ENCODE measurements at places on chromosomes 7 and 10.

DNA sequence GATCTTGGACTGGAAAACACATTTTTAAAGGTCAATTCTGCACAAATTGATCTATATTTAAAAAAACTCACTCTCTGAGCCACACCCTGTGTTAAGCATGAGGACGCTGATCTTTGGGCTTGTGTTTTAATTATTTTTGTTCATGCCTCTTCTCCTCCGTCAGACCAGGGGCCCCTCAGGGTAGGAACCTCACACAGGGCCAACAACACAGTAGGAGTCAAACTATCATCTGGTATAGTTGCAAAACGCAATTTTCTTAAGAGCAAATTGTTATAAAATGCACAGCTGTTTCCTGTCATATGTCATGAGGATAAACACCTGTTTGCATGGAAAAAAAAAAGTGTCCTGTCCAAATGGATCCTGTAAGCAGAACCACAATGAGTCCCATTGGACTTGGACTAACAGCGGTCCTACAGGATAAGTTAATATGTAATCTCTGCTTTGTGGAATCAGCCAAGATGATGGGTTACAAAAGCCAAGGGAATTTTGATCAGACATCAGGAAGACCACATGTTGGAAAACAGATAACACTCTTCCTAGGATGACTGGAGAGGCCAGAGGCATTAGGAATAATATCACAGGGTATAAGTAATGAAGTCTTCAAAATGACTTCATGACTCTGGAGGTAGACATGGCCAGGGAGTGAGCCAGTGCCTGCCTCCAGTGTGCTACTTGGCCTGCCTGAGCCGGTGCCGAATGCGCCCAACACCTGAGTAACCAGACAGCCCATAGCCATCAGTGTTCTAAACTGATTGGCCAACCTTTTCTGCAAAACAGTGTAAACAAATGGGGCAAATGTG, 184.9 kb upstream of the ADCY1 start:
- no peak for DNase-seq

- DNase-seq, result no peak
Observed at GRCh38 chr10:133394801-133395221, 854 bp downstream of the MTG1 start.

DNA sequence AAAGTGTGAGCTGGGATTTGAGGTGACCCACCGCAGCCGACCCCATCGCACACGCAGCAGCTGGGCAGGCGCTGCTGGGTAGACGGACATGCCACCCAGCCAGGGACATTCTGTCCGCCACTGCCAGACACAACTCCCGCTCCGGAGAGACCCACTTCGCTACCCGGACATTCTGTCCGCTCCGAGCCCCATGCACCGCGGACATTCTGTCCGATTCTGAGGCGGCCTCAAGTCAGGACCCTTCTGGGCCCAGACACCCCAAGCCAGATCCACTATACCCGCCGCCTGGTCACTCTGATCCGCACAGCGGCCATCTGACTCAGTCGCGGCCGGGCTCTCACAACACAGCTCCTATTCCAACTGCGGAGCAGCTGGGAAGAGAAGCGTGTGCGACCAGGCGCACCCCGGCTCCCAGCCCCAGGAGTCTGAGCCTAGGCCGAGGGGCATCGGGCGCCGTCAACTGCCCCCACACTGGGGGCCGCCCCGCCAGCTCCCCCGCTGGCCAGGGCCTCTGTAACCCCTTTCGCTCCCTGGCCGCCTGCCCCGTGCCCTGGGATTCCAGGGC, 763 bp downstream of the PITX3 start:
- DNase-seq, result no peak

DNA sequence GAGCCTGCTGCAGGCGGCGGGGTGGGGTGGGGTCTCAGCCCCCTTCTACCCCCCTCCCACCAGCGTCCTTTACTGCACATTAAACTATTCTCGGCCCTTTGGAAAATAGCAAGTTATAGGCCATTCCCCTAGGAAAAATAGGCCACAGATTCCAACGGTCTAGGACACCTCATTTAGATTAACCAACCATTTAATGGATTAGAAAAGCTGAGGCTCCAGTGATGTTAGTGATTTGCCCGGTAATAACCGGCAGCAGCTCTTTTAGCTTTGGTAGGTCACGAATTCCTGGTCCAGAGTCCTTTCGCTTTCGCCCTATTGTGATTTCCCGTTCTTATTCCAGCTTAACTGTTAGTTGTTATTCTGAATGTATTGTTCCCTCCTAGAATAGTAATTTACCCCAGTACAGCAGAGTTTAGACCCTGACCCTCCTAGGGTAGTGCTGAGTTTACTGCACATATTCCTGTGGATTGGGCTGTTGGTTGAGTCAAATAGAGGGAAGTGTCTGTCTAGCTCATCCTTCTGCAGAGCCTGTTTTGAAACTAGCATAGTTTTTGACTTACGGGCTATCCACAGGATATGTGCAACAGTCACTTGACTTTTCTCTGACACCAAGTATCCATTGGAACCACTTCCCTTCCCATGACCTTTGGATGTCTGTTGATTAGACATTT, 754 bp downstream of the GSTO1 start:
- DNase-seq, result no peak

DNA sequence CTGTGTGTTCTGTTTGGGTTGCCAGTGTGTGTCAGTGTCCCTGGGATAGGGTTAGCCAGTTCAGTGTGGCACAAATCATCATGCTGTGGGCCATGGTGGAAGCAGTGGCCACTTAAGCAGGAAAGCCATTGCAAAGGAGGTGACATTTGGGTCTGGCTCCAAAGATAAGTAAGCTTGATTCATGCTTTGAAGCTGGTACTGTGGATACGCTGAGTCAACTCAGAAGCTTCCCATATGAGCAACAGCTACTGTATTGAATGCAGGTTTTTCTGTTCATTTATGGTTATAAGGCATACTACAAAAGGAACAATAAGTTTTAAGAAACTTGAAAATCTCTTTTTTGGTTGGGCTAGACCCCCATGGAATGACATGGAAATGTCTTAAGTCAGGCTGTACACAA, 143.1 kb downstream of the BMPER start:
- no peak for DNase-seq

DNA sequence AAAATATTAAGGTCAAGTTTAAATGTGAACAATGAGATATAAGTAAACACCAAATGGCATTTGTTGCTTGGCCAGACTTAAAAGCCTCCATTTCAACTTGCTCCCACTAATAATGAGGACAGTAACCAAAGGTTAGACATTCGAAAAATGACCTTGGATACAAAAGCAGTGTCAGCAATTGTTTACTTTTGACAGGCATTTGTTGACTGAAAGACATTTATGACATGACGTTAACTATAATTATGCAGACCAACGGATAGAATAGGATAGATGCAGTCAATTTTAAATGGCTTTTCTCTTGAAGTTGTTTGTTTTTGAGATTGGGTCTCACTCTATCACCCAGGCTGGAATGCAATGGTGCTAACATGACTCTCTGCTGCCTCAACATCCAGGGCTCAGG, 6.3 kb upstream of the WNT16 start:
- DNase-seq, result no peak

- DNase-seq, result no peak
Observed at GRCh38 chr10:71705582-71705981, 14.0 kb downstream of the C10orf105 start.

DNA sequence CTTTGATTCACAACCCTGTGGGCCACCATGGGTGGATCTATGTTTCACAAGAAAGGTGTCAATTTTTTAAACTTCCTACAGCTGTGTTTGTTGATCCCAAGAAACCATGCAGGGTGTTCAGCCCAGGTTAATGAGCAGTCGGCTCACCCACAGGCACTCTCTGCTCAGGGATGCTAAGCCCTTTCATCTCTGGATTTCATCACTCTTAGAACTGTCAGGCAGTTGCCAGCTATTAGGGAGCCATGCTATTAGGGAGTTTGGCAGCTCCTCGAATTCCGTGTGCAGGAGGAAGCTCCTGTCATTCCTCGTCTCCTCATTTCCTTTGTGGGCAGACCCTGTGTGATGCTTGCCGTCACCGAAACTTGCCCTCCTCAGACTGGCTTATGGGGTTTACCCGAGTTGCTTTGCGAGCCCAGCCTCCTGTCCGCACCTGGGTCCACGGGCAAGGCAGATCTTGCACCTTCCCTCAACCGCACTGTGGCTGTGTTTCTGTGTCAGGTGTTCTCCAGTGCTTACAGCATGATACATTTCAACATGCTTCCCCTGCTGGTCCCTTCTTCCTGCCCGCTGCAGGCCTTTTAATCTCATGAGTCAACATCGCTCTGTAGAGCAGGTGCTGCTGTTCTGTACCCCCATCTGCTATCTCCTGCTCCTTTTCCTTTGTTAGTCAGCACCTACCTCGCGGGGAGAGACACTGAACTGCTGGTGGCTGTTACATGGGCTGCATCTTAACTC, 509.8 kb downstream of the SUGCT start:
- DNase-seq, result no peak

GRCh38 chr7:13057462-13058200, 370.2 kb downstream of the ARL4A start:
- DNase-seq, result no peak

DNA sequence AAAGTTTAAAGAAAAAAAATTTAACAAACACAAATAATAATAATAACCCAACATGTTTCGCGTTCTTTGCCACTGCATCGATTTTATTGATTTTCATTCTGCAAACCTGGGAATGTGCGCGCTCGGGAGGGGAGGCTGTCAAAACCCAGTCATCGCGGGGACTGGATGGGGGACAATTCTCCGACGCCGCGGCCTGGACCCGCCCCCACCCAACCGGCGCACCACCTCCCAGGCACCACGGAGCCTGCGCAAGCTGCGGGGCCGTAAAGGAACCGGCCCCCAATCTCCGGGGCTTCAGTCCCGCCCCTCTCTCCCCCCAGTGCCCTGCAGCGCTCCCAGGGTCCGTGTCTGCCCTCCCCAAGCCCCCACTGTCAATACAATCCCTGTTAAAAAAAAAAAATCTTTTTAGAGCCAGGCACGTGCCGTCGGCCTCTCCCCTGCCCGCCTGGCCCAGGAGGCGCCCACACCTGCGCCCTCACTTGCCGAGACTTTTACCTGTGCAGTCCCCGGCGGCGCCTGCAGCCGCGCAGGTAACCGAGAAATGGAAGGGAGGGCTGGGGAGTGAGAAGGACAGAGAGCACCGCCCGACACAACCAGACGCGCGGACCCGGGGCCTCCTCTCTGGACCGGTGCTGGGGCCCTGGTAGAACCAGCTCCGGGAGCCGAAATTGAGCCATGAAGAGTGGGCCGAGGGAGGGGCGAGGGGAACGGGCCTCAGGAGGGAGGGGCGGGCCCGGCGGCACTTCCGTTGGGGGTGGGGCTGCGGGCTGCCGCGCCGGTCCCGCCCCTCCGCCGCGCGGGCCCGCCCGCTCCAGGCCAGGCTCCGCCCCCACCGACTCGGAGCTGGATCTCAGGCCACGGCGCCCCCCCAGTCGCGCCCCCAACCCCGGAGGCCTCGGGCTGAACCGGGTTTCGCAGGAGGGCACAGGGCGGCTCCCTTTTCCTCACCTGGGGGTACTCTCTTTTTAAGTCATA, 7.6 kb upstream of the ZNF503 start:
- DNase-seq, result no peak

GRCh38 chr7:141752634-141753033, 11.3 kb upstream of the TAS2R3 start:
- no peak for DNase-seq

DNA sequence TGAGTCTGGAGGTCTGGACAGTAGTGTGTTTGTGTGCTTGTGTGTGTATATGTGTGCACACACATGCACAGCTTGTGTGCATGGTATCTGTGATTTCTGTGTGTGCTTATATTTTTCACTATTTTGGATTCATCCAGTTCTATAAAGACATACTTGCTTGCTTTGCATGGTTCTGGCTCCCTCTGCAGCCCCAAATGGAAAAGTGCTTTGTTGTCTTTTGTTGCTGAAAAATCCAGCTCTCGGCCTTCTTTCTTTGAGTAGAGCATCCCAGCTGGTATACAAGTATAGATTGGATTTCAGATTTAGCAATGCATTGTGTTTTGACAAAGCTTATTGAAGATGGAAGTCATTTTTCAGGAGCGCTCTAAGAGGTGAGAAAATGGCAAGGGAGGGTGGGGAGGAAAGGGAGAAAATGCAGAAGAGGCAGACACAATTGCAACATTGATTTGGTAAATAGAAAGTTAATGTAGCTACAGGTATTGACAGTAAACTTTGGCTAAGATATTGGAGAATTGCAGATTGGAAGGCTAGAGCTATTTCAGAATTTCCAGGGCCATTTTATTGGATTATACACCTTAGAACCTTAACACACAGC, 333.9 kb downstream of the AUTS2 start:
- DNase-seq, result no peak

- DNase-seq, result no peak
Observed at GRCh38 chr7:35906191-35906908, 105.5 kb downstream of the SEPTIN7 start.

GRCh38 chr10:33201056-33201780, 133.2 kb downstream of the NRP1 start:
- no peak for DNase-seq

DNA sequence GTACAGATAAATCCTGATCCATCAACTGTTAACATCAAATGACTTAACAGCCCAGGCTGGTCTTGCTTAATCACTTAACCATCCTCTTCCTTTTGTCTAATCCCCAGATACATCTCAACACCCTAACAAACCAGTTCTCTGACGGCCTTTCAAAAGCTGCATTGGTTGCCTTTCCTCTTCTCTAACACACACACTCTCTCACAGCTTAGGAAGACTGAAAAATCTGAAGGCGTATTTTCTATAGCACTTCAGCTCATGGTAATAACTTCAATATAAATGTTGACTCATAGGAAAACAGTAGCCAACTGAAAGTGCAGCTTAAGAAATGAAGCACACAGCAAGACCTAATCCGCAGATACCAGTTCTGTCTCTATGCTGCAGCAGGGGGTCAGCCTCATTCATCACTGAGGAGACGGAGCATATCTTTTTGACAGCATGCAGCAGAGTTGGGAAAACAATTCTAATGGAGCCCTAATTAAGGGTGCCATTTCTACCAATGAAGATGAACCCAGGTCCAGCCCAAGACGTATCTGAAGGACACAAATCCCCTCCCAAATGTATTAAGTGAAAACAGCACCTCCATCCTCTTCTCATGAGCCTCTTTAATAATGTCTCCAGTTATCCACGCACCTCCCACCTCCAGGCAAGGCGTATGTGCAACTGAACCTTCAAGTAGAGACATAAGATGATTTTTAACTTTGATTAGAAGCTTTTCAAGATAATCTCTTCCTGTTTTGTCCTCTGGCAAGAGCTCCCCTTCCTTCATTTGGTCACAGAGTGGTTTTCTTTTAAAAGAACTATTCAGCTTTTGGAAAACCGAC, 211.7 kb upstream of the NFE2L3 start:
- no peak for DNase-seq

- DNase-seq, result no peak
Observed at GRCh38 chr10:1454428-1454827, 282.9 kb downstream of the ADARB2 start.

DNA sequence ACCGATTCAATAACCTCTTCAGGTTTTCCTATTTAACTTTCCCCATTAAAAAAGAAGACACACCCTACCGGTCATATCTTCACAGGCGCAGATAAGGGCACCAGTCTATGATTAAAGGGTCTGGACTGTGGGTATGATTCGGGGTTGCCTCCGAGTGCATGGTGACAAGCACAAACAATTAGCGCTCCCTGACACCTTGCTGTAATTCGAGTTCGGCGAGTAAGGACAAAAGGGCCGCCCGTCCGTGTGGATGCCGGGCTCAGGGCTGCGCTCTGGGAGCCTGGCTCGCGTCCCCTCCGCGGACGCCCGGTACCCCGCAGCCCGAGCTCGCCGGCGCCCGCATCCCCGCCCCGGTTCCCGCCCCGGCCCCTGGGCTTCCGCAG, 111.9 kb upstream of the RHEB start:
- DNase-seq, result no peak
